ENCODE measurements at places on chromosomes 1 and 21. TPM values are rescaled to one million over a fixed set of nuclear protein-coding genes. Genes with fewer than 3 reads are reported as not detected.

Gene OVAAL
- not detected for total RNA-seq

Gene EPHA8
- total RNA-seq, result not detected

Gene SPRR2B
- total RNA-seq, result not detected

Gene TDRD5
- total RNA-seq, result not detected

Gene ZNF362
- total RNA-seq, result 15.8 TPM

Gene LRRIQ3
- total RNA-seq, result 3.0 TPM

Gene TMCO1
- 70.2 TPM for total RNA-seq

Gene TMEM240
- total RNA-seq, result 4.7 TPM

Gene MRPS14
- total RNA-seq, result 28.7 TPM

Gene KRTAP7-1
- total RNA-seq, result not detected

Gene PRXL2B
- 34.3 TPM for total RNA-seq

Gene HSD3B2
- total RNA-seq, result not detected

Gene GBP3
- 45.8 TPM for total RNA-seq

Data from melanocyte of skin (primary cell).